ENCODE measurements at places on chromosomes 3 and 15. TPM values are rescaled to one million over a fixed set of nuclear protein-coding genes. Genes with fewer than 3 reads are reported as not detected.

DNA sequence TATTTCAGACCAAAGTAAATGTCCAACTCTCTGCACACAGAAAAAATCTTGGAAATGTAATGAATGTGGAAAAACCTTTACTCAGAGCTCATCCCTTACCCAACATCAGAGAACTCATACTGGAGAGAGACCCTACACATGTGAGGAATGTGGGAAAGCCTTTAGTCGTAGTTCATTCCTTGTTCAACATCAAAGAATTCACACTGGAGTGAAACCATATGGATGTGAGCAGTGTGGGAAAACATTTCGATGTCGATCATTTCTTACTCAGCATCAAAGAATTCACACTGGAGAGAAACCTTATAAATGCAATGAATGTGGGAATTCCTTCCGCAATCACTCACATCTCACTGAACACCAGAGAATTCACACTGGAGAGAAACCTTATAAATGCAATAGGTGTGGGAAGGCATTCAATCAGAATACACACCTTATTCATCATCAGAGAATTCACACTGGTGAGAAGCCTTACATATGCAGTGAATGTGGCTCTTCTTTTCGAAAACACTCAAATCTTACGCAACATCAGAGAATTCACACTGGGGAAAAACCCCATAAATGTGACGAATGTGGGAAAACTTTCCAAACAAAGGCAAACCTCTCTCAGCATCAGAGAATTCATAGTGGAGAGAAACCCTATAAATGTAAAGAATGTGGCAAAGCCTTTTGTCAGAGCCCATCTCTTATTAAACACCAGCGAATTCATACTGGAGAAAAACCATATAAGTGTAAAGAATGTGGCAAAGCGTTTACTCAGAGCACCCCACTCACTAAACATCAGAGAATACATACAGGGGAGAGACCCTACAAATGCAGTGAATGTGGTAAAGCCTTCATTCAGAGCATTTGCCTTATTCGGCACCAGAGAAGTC lies 8.0 kb upstream of the ZNF501 start:
- no peak for DNase-seq
- no peaks in the 10 kb centered on the region for H3K4me1 ChIP-seq
- no peak overlapping the region for H3K4me3 ChIP-seq
- H3K27ac ChIP-seq = no peak overlapping the region
- peaks cover 50% of the 10 kb centered on the region for H3K36me3 ChIP-seq

DNA sequence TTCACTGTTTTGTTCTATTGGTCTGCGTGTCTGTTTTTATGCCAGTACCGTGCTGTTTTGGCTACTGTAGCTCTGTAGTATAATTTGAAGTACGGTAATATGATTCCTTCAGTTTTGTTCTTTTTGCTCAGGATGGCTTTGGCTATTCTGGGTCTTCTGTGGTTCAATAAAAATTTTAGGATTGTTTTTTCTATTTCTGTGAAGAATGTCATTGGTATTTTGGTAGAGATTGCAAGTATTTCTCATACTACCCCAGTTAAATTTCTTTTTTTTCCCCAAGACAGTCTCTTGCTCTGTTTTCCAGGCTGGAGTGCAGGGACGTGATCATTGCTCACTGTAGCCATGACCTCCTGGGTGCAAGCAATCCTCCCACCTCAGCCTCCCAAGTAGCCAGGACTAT lies 53.4 kb downstream of the STARD9 start:
- DNase-seq = no peak
- H3K4me3 ChIP-seq = no peak overlapping the region
- no peak overlapping the region for H3K27ac ChIP-seq

DNA sequence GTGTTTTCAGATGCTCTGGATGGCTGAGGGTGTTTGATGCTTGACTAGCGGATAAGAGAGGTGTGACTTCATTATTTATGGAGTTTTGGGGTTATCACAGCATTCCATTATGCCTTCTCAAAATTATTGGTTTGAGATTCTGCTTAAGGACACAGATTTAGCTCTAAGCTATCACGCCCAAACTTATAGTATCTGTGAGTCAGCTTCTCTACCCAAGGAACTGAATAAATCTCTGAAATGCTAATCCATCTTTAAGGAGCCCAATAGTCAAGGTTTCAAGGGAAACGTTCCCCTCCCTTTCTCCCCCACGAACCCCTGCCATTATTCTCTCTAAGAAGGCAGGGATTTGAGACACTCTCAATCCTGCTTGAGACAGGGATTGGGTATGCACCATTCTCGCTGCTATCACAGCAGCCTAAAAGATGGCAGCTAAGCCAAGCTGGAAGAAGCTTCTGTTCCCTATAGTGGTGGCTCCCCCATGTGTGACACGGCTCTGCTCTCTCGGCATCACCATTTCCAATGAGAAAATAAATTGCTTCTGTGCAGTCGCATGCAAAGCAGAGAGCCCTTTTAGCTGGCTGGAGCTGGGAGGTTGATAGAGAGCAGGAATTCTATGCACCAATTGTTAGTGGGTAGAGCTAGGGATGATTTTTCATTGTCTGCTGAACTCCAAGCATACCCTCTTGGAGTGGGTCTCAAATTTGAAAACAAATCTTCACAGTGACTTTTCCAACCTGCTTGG lies 151.1 kb downstream of the IL20RB start:
- no peak overlapping the region for H3K4me3 ChIP-seq
- no peak overlapping the region for H3K27ac ChIP-seq
- no peak for DNase-seq
- H3K36me3 ChIP-seq = no peaks in the 10 kb centered on the region

DNA sequence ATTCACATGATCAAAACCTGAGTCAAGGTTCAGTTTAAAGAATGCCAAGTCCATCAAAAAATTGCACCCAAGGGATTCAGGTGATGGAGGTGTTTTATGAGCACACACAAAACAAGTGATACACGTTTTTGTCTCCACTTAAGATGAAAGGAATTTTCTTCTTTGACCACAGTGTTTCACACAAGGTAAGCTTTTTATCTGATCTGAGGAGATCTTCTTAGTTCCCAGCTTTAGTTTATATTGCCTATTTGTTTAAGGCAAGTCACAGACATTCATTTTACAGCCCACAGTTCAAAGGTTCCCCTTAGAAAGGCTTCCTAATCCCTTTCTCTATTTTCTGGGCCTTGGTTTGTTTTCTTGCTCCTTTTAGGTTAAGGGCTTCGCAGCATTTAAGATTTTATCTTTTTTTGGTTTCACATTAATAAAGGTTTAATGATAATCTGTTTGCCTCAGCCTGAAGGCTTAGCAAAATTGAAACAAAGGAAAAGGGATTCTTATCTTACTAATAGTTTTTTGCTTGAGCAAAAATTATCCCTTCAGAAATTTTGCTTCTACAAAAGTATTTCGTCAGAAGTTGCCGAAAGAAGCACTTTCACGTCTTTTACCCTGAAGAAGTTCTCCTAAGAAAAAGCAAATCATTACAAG lies 420.5 kb upstream of the NAALADL2 start:
- H3K4me3 ChIP-seq = no peak overlapping the region
- peaks cover 11% of the 10 kb centered on the region for H3K4me1 ChIP-seq
- no peaks in the 10 kb centered on the region for H3K27me3 ChIP-seq
- no peak overlapping the region for H3K27ac ChIP-seq
- no peak for DNase-seq

DNA sequence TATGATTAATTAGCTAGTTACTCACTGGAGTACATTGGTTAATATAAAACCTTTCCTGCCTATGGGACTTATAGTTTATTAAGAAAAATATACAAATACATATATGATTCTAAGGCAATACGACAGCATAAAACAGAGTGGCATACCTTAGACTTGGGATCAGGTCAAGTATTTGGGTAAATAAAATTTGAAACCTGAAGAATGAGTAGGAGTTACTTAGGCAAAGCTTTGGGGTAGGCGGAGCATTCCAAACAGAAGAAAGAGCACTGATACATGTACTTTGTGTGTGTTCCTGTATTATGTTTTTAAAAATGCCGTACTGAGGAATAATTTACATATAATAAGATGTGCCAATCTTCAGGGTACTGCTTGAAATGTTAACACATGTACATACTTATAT lies 15.1 kb downstream of the ZPLD1 start:
- no peaks in the 10 kb centered on the region for H3K4me1 ChIP-seq
- H3K4me3 ChIP-seq = no peak overlapping the region
- DNase-seq = no peak
- H3K27me3 ChIP-seq = no peaks in the 10 kb centered on the region

DNA sequence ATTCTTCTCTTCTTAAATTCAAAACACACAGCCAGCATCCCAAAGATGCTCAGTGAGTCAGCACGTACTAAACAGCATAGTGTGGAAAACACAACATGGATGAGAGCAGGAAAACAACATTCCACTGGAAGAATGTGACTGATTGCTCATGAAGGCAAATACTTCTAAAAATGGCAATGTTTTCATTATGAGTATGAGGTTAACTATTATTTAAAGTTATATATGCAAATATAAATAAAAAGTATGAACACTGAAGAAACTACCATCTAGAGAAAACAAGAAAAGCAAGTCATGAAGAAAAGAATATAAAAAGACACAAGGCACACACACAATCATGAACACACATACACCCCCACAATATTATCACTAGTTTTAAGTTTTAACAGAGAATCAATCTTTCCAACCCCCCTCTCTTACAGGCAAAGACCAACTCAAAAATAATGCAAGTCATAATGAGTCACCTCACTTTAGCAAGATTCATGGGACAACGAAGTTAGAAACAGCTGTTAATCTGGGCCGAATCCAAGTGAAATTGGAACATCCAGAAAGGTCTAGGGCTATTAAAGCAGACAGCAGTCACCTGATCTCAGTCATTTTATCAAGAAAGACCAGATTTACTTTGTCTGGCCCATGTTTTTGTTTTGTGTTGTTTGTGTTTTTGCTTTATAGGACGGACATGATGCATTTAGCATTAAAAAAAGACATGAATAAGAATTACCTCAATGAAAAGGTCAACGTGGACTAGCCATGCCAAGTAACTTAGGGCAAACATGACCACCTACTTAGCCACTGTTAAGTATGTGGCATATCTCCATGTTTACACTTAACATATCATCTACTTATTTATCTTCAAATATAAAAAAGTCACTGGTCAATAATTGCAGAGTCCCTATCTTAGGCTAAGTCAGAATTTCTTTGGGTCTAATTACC lies 18.1 kb downstream of the GBE1 start:
- H3K27me3 ChIP-seq = no peaks in the 10 kb centered on the region
- H3K4me1 ChIP-seq = peaks cover 31% of the 10 kb centered on the region
- DNase-seq = no peak
- H3K36me3 ChIP-seq = no peaks in the 10 kb centered on the region
- no peak overlapping the region for H3K4me3 ChIP-seq

- H3K27me3 ChIP-seq = no peaks in the 10 kb centered on the region
- H3K4me3 ChIP-seq = no peak overlapping the region
- peaks cover 8% of the 10 kb centered on the region for H3K4me1 ChIP-seq
These were observed 32.2 kb upstream of the PTPN23 start for GRCh38 chr3:47348411-47349154.

DNA sequence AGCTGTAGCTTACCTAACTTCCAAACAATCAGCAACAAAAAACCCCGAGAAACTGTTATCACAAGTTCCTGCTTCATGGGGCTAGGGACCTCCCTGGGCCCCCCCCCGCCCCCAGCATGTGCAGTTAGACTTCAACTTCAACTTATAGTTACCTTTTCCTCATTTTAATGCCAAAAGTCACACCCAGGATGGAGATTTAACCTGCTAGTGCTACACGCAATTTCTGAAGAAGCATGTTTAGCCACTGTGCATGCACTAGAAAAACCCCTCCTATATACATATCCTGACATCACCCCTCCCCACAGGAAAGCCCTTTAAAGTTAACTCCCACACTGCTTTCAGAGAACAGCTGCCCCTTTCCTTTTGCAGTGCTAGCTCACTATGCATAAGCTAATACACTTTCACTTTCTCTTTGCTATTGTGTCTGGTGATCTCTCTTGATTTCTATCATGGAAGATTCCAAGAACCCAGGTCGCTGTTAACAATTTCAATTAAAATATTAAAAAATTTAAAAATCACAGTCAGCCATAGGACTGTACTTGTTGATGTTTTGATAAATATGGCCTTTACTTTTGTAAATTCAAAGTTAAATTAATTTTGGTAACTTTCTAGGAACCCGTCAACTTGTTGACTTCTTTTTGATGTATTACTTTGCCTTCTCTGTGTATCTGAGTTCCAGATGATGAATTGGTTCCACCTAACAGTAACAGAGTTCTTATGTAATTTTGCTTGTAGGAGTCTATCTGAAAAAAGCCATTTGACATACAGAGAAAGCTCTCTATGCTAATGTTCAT lies 75.2 kb upstream of the ACAD9 start:
- peaks cover 33% of the 10 kb centered on the region for H3K4me1 ChIP-seq
- H3K27ac ChIP-seq = peak overlapping the region; percentile 83
- no peaks in the 10 kb centered on the region for H3K27me3 ChIP-seq
- DNase-seq = no peak
- peaks cover 31% of the 10 kb centered on the region for H3K36me3 ChIP-seq

- H3K27ac ChIP-seq = no peak overlapping the region
- H3K4me1 ChIP-seq = no peaks in the 10 kb centered on the region
- no peaks in the 10 kb centered on the region for H3K36me3 ChIP-seq
These were observed 40.9 kb downstream of the HDC start for GRCh38 chr15:50224606-50225005.

DNA sequence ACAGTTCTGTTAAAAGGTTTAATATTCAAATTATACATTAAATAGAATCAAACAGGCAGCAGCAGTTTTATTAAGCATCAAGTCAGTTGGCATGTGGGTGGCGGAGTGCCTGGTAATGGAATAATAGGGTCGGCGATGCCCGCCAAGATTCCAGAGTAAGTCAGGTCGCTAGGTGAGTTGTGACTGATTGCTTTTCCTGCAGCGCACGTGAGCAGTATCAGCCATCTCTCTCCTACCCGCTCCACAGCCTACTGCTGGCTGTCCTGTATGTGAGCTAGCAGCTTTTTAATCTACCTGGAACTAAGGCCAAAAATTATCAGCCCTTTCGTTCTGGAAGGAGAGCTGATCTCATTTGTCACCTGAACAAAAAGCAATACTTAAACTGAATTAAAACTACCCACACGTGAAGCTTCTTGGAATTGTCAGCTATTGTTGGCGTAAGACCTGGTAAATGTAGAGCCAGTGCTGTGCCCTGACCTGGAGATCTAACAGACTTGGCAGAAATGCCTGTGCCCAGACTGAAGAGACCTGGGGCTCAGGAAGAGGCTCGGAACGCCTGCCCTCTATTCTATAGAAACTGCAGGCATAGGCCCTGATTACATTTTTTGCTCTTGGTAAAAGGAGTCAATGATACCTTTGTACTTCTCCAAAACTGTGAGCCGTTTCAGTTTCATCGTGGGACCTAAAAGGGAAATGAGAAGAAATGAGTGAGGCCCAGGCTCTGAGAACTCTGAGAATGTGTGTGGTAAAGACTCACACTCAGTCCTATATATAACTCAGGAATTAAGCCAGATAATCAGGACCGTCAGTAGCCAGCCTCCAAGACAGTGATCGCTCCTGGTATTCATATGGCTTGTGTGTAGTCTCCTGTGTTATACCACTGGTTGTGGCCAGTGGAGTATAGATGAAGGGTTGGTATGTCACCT lies 21.9 kb downstream of the IDH3A start:
- H3K4me1 ChIP-seq = no peaks in the 10 kb centered on the region
- no peak overlapping the region for H3K27ac ChIP-seq
- H3K4me3 ChIP-seq = no peak overlapping the region
- peaks cover 49% of the 10 kb centered on the region for H3K36me3 ChIP-seq
- no peaks in the 10 kb centered on the region for H3K27me3 ChIP-seq
- DNase-seq = no peak

- no peak overlapping the region for H3K4me3 ChIP-seq
- no peak for DNase-seq
- no peak overlapping the region for H3K27ac ChIP-seq
These were observed 12.8 kb downstream of the THAP10 start for GRCh38 chr15:70879401-70879800.

MUSTN1 gene
- 12.5 TPM for total RNA-seq

UBE3A gene
- total RNA-seq = 92.7 TPM

Data from upper lobe of left lung (tissue), 6 donors.